DMS 273 treated with DMSO at 0.1 percent for 48 hours (cell line): ENCODE measurements at places on chromosomes 3 and 15.

- no peak for DNase-seq
These were observed 969 bp upstream of the BSN start for GRCh38 chr3:49553324-49553691.

DNA sequence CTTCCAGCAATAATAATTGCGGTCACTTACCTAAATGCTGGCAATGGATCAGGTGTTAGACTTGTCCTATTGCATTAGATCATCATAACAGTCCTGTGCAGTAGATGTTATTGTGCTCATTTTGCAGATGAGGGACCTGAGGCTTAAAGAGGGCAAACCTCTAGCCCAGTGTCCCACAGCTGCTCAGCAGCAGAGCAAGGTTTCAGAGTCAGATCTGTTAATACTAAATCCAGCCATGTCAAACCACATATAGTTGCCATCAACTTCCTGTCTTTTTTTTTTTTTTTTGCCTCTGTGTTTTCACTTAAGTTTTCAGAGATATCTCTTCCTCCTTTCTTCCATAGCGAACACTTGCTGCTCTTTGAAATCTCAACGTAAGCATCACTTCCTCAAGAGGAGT lies 12.1 kb downstream of the FEZF2 start:
- no peak for DNase-seq

DNA sequence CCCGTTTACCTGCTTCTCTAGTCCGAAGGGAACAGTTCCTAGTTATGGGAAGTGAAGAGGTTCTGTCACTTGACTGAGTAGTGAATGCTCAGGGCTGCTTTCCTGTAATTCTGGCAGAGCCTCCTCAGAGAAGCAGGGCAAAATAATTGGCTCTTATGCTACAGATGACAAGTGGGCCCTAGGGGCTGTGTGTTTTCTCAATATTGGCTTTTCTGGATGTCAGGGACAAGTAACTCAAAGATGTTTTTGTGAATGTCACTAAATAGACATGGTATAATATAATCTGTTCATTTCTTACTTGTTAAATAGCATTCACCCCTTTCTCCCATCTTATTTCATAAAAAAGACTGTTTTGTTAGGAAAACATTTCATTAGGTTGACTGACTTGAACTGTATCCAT lies 40.1 kb downstream of the SGO1 start:
- no peak for DNase-seq

DNA sequence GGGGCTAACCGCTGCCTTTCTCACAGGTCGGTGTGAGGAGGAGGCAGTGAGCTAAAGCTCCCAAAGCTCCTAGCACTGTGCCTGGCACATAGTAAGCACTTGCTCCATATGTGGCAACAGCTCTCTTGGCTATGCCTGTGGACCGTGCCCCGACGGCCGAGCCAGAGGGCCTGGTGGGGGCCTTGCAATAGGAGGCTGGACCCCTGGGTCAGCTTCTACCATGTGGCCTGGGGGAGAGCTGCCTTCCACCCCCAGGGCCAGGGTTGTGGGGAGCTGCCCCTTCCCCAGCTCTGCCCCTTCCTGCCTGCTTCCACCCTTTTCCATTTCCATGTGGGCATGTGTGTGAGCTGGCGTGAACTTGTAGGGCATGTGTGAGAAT lies 16.9 kb upstream of the GNAT1 start:
- DNase-seq, result no peak

DNA sequence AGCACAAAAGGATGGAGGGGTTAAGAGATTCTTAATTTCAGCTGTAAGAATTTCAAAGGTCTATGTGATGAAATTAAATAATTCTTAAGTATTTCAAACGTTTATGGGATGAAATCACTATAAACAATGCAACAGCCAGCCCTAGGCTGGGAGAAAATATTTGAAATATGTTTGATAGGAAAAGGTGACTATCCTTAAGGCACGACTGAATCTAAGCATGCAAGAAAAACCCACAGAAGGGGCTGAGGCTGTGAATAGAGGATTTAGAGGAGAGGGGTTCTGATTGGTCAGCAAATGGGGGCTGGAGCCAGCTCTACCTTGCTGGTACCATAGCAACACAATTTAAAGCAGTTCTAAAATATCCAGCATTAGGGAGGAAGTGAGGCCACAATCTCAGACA lies 220.8 kb upstream of the ATP10A start:
- DNase-seq, result no peak

DNA sequence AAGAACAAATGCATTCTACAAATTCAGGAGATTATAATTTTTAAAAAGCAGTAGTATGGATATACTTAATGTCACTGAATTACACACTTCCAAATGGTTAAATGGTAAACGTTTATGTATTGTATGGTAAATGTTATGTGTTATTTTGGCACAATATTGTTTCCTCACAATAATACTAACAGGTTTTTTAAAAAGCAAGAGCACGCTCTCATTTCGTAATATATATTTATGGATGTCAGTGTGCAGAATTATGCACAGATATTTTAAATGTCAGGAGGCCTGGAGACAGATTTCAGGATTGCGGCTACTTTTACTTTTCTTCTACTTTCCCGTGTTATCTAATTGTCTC lies 533 bp downstream of the ZNF445 start:
- DNase-seq, result no peak

DNA sequence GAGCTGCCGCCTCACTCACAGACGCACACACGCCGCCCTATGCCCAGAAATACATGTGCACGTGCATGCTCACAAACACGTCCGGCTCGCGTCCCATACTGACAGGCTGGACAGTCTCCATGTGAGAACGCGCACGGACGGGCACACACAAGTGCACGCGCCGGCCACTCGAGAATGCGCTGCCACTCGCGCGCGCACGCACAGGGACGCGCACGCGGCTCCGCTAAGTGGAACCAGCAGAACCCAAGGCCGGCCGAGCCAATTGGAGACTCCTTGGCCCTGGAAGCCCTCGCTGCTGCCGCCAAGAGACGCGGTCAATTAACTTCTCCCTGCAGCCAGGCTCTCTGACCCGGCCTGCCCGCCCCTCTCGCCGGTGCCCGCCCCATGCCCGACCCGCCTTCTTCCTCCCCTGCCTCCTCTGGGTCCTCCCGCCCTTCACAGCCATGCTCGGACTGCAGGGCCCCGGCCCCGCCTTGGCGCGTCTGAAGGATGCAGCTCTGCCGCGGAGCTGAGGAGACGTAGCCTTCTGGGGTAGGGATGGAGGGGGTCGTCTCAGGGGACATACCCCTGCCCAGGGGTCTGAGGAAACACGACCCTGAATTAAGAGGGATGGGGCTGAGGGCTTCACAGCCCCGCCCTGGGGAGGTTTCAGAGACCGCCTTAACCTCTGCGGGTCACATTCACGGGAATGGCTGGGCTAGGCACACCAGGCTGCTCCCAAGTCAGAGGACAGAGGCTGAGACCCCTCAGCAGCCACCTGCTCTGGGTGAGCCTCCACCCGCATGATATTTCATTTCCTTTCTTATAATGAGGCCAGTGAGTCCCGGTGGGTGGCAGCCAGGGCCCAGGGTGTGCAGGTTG lies 15.0 kb downstream of the PTH1R start:
- no peak for DNase-seq

DNA sequence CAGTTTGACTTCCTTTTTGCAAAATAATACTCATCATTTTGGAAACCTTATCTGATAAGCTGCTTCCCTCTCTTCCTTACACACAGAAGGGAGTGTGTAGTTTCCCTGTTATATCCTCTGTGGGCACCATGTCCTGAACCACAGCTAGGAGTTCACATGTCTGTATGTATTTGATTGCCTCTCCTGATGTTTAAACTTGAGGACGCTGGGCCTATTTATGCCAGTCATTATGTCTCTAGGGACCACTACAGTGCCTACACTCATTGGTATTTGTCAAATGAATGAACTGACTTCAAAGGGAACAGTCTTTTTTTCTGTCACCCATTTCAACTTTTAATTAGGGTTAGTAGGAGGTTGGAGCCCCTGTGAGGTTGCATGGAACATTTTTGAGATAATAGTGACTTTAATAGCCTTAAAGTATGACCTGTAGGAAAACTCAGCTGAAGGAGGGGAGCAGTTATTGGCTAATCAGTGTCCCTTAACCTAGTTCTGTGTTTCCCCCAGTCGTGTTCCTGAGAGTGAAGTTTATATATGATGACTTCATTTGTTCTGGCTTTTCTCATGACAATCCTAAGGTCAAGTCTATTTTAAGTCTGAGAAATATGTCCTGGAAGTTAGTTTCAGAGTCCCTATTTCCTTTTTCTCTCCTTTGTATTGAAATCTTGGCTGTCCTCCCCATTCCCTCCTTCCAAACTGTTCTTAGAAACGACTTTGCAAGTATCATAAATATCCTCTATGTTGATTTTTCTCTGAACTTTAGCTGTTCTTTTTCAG lies 28.9 kb downstream of the PDE8A start:
- no peak for DNase-seq

DNA sequence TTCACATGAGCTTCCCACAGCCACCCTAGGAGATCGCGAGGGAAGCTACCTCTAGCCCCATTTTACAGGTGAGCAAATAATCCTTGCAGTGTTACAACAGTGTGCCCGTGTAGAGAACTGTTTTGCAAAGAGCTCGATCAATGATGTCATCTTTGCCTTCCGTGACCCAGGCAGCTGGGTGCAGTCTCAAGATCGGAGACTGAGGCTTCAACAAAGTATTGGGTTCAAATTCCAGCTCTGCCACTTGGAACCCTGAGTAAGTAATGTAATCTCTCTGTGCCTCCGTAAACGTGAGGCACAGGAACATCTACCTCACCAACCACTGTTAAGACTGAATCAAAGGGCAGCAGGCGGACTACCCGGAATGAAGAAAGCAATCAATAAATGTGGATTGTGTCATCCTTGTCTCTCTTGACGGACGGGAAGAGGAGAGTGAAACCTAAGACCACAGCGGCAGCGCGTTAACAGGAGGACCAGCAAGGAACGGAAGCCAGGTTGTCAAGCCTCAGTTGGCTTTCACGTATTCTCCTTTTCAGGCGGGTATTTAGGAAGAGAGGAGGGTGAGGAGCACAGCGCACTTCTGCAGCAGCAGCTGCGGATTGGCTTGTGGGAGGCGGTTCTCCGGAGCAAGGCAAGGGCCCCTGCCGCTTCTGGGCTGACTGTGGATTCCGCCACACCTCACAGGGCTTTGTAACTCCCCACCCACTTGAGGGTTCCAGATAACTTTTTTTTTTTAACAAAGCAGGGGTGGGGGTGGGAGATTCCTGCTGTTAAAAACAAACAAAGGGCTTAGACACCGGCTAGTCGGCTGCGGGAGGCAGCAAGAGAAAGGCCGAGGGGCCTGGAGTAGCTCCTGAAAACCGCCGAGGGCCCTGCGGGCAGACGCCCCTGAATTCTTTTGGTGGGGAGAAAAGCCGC lies 1.5 kb upstream of the SMAD3 start:
- no peak for DNase-seq

DNA sequence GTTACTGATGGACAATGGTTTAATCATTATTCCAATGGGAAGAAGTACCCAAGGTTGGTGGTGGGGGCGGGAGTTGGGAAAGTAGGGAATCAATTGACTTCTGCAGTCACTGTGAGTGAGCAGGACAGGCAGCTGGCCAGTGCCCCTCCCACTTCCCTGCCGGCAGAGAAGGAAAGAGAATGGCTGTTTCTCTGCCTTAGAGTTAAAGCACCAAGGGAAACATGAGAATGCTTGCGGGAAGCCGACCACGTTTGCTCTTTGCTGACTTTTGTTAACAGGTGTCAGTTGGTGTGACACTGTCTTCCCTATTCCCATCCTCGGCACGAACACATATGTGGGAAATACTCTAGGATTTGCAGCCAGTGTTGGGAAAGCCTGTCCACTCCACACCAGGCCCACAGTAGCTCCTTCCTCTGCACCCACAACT lies 33.5 kb upstream of the MFSD1 start:
- DNase-seq, result no peak
